ENCODE measurements at places on chromosomes 2 and 18.

GRCh38 chr2:125371867-125372266, 1284.1 kb upstream of the GYPC start:
- no peak for DNase-seq

GRCh38 chr18:67771271-67771670, 254.8 kb upstream of the DSEL start:
- DNase-seq: no peak

DNA sequence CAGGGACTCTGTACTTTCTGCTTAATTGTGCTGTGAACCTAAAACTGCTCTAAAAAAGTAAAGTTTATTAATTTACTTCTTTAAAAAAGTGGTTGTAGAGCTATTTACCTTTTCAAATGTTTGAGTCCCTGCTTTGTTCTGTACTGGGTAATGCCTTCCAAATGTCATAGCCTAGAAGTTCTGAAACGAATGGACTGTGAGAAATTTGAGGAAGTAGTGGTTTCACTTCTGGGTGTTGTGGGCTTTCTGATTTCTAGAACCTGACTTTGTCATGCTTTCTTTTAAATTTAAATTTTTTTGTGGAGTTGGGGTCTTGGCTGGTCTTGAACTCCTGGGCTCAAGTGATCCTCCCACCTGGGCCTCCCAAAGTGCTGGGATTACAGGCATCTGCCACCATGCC, 44.6 kb downstream of the SMAD4 start:
- DNase-seq: no peak

GRCh38 chr18:79502782-79503181, 107.1 kb downstream of the NFATC1 start:
- no peak for DNase-seq

Data from stimulated activated CD4-positive, alpha-beta T cell treated with anti-CD3 and anti-CD28 coated beads, Interleukin-12 subunit alpha, Interleukin-12 subunit beta, amount 100 ng/mL, for 4 hours (primary cell).